ENCODE measurements at places on chromosomes 6 and 20.

GRCh38 chr6:166952567-166953486, 3.5 kb downstream of the RNASET2 start:
- DNase-seq: no peak

DNA sequence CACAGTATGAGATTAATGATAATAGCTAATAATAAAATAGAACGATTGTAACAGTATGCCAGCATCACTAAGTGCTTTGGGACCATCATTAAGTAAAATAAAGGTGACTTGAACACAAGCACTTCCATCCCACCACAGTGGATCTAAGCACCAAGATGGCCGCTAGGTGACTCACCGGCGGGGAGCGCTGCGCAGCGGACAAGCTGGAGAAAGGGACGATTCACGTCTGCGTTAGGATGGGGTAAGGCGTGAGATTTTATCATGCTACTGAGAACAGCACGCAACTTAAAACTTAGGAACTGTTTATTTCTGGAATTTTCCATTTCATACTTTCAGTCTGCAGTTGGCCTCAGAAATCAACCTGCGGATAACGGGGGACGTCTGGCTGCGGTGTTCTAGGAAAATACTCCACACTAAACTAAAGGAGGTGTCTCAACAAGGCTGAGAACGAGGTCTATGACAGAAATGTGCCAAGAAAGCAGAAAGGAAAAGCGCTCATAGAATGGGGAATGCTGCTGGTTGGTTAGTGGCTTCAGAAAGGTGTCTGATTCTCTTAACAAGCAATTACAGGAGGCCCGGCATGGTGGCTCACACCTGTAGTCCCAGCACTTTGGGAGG, 114.5 kb downstream of the GMPR start:
- DNase-seq: no peak

GRCh38 chr20:22775256-22775655, 190.9 kb upstream of the FOXA2 start:
- no peak for DNase-seq

GRCh38 chr20:39248171-39248861, 286.2 kb downstream of the DHX35 start:
- DNase-seq: no peak

DNA sequence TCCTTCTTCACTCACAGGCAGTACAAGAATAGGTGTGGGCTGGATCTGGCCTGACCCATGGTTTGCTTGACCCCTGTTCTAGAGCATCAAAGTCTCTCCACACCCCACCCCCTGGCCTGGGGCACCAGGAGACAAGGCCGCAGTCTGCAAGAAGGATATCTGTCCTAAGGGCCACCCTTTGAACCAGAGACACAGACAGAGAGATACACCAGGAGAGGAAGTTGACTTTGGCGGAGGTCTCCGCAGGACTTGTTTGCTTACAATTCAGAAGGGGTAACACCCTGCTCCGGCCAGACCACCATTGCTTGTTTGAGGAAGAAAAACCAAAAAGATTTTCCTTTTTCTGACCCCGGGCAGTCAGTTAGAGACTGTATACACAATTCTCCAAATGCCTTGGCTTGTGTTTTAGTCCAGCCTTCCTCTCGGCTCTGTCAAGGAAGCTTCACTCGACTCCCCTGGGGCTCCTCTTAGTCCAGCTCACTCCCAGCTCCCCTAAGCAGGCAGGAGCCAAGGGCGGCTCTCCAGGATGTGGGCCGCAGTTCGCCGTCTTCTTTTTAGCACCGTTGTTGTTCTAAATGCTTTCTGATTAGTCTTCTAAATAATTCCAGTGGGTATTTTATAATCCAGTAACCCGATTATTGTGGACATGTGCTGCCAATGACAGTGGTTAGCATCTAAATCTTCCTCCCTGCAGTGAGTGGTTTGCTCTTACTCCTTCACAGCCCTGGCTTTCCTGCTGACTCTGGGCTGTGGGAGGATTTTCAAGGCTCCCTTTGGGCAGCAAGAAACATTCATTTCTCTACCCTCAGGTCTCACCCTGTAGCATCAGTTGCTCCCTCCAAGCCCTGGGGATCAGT, 58.6 kb upstream of the MRPS10 start:
- no peak for DNase-seq

DNA sequence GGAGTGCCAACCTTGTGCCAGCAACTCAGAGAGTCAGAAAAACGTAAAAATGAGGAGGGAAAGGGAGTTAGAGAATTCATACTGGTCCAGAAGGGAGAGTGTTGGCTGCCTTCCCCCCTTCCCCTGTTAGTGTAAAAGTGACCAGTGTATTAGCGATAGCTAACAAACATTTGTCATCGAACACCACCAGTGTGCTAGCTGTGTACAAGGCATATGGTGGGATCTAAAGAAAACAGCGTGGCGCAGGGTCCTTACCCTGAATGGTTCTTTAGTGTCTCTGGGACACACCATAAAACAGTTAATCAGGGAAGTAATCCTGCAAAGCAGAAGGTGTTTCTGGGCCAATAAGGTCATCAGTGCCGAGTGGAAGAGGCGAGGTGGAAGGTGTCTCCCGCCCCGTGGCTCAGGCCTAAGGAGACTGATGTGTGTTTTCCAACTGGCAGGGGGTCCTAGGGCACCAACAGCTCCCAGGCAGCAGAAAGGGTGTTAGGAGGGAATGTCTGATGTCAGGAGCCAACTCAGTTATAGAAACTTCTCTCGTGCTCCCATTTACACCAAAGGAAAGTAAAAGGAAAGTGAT, 91.9 kb downstream of the TCP11 start:
- no peak for DNase-seq

- DNase-seq: peak; percentile 36
Measured at GRCh38 chr6:89985751-89986493, 91.7 kb downstream of the GJA10 start.

GRCh38 chr6:44042261-44042988, 84.8 kb downstream of the MRPL14 start:
- no peak for DNase-seq

- no peak for DNase-seq
Measured at GRCh38 chr20:8851446-8851845, 217.4 kb upstream of the PLCB4 start.

DNA sequence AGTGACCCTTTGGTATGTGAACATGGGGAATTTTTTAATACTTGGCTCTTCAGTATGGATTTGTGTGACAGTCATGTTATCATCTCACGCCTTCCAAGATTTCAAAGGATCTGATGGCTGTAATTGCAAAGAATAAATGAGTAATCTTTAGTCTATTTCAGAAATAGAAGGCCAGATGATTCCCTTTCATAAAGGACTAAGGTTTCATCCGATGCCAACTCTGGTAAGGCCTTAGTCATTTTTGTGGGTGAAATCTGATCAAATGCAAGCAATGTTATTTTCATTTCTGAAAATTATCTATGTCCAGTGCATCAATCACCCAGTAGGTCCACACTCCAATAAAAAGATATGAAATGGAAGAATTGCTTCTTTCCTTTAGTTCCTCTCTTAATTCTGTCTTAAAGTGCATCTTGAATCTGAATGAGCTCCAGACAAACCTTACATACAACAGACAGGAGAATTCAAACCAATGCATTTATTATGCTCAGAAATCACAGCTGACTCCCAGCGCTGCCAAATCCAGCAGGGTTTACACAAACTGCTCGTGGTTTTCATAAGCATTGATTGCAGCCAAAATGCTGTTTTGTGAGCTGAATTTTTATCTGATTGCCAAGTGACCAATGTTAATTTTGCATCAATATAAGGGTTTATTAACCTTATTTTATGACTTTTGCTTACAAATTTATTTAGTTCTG, 565.2 kb upstream of the MARCKS start:
- DNase-seq: no peak

GRCh38 chr20:5090191-5090590, 29.6 kb downstream of the PCNA start:
- DNase-seq: no peak

GRCh38 chr6:148521586-148521985, 178.9 kb downstream of the SASH1 start:
- DNase-seq: peak; percentile 78

DNA sequence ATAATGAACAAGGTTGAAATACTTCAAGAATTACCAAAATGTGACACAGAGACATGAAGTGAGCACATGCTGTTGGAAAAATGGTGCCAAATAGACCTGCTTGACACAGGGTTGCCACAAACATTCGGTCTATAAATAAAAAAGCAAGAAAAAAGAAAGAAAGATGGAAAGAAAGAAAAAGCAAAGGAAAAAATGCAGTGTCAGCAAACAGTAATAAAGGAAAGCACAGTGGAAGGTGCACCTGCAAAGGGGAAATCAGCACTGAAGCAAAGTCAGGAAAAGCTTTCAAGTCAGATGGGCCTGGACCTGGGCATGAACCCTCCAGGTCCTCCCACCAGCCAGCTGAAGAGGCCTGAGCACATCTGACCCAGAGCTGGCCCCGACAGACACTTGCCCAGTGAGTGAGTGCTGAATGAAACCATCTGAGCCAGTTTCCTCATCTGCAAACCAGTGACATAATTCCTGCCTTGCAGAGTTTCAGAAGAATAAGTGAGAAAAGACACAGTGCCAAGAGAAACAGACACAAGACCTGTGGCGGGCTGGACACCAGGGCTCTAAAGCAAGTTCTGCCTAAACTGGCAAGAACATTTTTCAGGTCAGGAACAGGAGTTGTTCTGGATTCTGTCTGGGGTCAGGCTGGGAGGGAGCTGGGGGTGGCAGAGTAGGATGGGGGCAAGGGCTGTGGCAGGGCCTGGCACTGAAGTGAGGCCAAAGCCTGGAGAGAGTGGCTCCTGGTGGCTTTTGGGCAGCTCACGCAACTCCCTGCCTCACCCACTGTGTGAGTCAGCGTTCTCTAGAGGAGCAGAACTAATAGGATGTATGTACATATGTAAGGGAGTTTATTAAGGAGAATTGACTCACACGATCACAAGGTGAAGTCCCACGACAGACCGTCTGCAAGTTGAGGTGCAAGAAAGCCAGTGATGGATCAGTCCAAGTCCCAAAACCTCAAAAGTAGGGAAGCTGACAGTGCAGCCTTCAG, 23.9 kb upstream of the MICB start:
- peak; percentile 65 for DNase-seq

DNA sequence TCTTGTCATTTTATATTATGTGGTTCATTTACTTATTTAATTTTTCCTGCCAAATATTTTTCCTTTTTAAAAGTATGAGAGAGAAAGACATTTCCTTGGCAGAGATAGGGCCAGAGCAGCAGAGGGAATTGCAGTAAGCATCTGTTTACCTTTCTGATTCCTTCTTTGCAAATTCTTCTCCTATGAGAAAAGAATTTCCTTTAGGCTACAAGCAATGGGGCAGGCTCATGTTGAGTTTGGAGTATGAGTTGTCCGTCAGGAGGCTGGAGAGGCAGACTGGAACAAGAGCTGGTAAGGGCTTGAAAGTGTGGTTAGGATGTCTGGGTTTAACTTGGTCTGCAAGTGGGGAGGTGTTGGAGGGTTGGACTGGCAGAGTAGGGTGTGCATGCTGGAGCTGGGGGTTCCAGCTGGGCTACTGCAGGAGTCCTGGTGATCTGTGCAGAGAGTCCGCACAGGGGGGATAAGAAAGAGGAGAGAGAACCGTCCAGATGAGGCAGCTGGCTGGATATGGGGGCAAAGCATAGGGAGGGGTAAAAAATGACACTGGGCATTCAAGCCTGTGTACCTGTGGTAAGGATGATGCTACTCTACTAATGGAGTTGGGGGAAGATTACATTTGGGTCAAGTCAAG, 19.7 kb downstream of the TIAM2 start:
- DNase-seq: peak; percentile 35

DNA sequence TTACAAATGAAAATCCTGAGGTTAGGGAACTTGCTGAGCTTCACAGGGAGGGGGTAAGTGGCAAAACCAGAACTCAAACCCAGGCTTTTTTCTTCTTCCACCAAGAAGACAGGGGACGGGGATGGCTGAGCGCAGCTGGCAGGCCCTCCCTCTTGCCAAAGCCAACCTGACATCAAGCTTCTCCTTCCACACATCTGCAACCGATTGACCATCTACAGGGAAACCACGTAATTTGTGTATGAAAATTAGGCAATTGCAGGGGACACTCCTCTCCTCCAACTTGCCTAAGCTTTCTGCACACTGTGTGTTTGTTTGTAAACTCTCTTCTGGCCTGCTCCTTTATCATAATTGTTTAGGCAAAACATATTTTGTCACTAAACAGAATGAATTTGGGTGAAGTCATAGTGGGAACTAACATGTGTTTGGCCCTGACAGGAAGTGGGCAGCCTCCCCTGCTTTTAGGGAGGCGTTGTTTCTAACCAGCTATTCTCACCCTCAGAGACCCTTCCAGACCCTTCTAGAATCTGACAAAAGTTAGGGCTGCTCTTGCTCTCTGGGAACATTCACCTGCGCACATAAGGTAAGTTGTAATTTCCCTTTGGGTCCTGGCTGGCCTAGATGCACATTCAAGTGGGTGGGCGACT, 18.9 kb downstream of the ZNF831 start:
- DNase-seq: no peak

GRCh38 chr6:140045116-140045515, 670.7 kb upstream of the CITED2 start:
- DNase-seq: no peak

- DNase-seq: no peak
Measured at GRCh38 chr6:40348591-40348990, 238.6 kb downstream of the LRFN2 start.

DNA sequence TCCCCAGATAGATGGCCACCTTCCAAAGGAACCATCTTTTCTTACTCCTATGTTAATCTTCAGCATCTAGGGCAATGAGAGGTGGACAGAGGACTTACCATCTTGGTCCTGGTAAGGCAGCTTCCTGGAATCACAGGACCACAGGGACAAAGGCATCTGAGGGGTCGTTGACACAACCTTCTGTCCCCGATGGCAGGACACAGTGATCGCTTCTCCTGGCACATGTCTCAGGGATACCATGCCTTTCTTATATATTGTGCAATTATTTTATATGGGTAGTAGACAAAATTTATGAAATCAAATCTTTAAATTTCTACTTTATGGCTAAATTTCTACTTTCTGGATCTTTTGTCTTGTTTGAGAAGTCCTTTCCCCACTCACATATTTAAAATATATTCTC, 20.1 kb downstream of the SERPINB1 start:
- DNase-seq: no peak

- DNase-seq: no peak
Measured at GRCh38 chr6:79184641-79185040, 49.8 kb downstream of the HMGN3 start.

GRCh38 chr6:89492025-89492640, 59.2 kb downstream of the ANKRD6 start:
- DNase-seq: no peak

- no peak for DNase-seq
Measured at GRCh38 chr6:139044250-139044649, 15.7 kb downstream of the ABRACL start.

DNA sequence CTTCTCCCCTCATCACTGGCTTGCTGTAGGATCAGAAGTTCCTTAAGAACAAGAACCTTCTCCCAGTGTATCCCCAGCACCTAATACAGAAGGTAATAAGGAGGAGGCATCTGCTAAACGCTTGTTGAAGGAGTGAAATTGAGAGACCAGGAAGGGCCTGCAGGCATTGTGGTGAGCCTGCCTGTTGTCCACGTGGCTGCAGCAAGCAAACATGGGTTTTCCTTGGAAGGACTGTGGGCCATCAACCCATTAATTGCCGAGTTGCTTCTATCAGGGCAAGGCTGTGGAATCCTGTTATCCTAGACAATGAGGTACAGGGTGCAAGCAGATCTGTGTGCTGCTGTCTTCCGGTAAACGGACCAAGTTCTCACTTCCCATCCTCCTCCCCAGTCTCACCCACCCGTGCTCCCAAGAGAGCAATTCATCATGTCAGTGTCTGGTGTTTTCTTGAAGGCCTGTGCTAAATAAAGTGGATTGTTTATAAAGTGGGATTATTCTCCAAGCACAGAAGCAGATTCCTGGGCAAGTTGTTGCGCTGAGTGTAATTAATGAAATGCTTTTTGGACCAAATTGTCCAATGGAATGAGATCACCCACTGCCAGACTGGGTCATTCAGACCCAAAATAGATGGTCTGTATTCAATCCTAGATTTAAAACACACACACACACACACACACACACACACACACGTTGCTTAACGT, 164.6 kb upstream of the CDYL start:
- DNase-seq: no peak
